CD4-positive, CD25-positive, alpha-beta regulatory T cell (primary cell): ENCODE measurements at places on chromosomes 16 and 17.

DNA sequence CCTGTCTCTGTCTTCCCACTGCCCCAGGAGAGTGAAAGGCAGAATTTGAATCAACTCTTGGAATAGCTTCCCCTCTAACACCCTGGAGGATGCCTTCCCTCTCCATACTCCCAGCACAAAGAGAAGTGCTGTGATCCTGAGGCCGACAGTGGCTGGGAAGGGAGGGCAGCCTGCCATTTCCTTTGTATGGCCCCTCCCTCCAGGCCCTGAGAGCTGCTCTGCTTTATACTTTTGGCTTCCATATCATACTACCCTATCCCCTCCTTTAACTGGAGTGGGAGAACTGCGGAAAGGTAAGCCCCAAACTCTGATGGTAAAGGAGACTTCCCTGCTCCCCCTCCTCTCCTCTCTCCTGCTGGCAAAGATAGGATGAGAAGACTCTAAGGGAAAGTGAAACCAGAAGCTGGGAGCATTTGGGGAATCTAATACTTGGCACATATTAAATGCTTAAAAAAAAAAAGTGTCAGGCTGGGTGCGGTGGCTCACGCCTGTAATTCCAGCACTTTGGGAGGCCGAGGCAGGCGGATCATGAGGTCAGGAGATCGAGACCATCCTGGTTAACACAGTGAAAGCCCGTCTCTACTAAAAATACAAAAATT lies 4.1 kb upstream of the MED24 start:
- H3K4me3 ChIP-seq = no peak overlapping the region
- peaks cover 22% of the 10 kb centered on the region for H3K4me1 ChIP-seq
- no peak for DNase-seq

GRCh38 chr16:51048544-51048943 lies 102.5 kb downstream of the SALL1 start:
- H3K27me3 ChIP-seq = no peaks in the 10 kb centered on the region
- H3K4me1 ChIP-seq = no peaks in the 10 kb centered on the region
- DNase-seq = no peak
- no peaks in the 10 kb centered on the region for H3K36me3 ChIP-seq
- H3K27ac ChIP-seq = no peak overlapping the region

- H3K27me3 ChIP-seq = no peaks in the 10 kb centered on the region
- H3K4me3 ChIP-seq = no peak overlapping the region
- no peak overlapping the region for H3K27ac ChIP-seq
- no peak for DNase-seq
Observed at GRCh38 chr16:78005881-78006280, 16.5 kb upstream of the CLEC3A start.

DNA sequence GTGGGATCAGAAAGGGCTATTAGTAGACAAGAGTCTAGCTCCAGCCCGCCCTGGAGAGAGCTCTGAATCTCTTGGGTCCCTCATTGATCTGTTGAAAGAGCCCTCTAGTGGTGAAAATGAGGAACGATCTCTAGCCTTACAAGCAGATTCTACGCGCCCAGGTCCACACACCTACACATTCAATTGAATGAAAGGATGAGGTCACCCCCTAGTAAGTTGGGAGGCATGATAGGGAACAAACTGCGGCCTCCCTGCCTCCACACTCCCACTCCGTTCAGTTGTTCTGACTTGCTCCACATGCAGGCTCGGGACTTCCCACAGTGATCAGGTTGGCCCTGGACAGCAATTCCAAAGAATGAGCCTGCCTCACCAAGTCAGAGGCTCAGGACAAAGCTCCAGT lies 2.9 kb upstream of the CACNG3 start:
- peaks cover 21% of the 10 kb centered on the region for H3K27me3 ChIP-seq
- H3K4me1 ChIP-seq = peaks cover 5% of the 10 kb centered on the region
- peak; percentile 69 for DNase-seq
- no peak overlapping the region for H3K4me3 ChIP-seq

GRCh38 chr16:424623-425081 lies 797 bp upstream of the RAB11FIP3 start:
- peak overlapping the region; percentile 89 for H3K27ac ChIP-seq
- H3K27me3 ChIP-seq = no peaks in the 10 kb centered on the region
- DNase-seq = no peak
- peak overlapping the region; percentile 18 for H3K4me3 ChIP-seq
- H3K4me1 ChIP-seq = peaks cover 24% of the 10 kb centered on the region
- H3K36me3 ChIP-seq = no peaks in the 10 kb centered on the region

DNA sequence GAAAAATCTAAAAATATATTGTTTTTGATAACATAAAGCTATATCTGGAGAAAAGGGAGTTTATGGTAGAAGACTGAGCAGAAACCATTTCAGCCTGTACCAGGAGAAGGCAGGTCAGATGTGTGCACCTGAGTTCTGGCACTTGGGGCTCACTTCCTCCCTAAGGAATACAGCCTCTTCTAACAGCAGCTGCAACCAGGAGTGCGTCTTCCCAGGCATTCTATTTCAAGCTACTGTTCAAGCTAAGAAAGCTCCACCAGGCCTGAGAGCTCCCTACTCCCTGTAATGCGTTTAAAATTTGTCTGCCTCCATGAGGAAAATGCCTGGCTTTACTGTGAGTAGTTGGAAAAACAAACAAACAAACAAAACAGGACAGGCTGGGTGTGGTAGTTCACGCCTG lies 96.1 kb downstream of the ZNF778 start:
- peaks cover 33% of the 10 kb centered on the region for H3K36me3 ChIP-seq
- peak overlapping the region; percentile 60 for H3K4me3 ChIP-seq
- H3K27me3 ChIP-seq = no peaks in the 10 kb centered on the region
- peaks cover 75% of the 10 kb centered on the region for H3K4me1 ChIP-seq
- H3K27ac ChIP-seq = peak overlapping the region; percentile 87
- DNase-seq = no peak

GRCh38 chr16:65116216-65116615 lies 5.6 kb downstream of the CDH11 start:
- H3K36me3 ChIP-seq = no peaks in the 10 kb centered on the region
- no peak overlapping the region for H3K4me3 ChIP-seq
- no peak for DNase-seq
- H3K27me3 ChIP-seq = no peaks in the 10 kb centered on the region

GRCh38 chr17:1714427-1714979 lies 4.3 kb upstream of the TLCD2 start:
- peaks cover 49% of the 10 kb centered on the region for H3K4me1 ChIP-seq
- H3K27ac ChIP-seq = no peak overlapping the region
- DNase-seq = no peak
- no peaks in the 10 kb centered on the region for H3K36me3 ChIP-seq

- H3K4me3 ChIP-seq = no peak overlapping the region
- H3K27me3 ChIP-seq = no peaks in the 10 kb centered on the region
- no peak overlapping the region for H3K27ac ChIP-seq
- DNase-seq = peak; percentile 72
Observed at GRCh38 chr17:82434216-82434565, 15.8 kb upstream of the OGFOD3 start.

- no peaks in the 10 kb centered on the region for H3K27me3 ChIP-seq
- no peak overlapping the region for H3K4me3 ChIP-seq
- H3K36me3 ChIP-seq = no peaks in the 10 kb centered on the region
- H3K27ac ChIP-seq = no peak overlapping the region
- no peaks in the 10 kb centered on the region for H3K4me1 ChIP-seq
- no peak for DNase-seq
Observed at GRCh38 chr17:18005496-18005895, 32.8 kb downstream of the DRC3 start.

DNA sequence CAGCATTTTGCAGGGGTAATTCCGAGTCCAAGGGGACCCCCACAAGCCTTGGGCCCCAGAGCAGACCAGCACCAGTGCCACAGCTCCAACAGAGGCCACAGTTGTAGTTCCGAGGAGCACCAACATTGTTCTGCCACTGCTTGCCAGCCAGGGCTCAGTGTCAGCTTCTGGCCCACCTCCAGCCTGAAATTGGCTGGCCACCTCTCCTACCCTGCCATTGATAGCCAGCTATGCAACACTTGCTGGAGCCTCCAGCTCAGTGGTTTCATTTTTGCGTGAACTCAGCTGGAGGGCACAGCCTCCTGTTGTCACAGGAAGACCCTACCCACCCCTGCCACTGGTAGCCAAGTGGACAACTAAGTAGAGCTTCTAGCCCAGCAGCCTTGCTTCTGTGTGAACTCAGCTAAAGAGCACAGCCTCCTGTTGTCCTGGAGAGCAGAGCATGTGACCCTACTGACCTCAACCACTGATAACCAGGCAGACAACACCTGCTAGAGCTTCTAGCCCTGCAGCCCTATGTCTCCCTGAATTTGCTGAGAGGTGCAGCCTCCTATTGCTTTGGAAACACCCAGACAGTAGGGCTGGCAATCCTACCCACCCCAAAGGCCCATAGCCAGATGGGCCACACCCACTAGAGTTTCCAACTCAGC lies 24.9 kb downstream of the HYDIN start:
- H3K27me3 ChIP-seq = peaks cover 7% of the 10 kb centered on the region
- no peak overlapping the region for H3K4me3 ChIP-seq
- H3K36me3 ChIP-seq = no peaks in the 10 kb centered on the region
- DNase-seq = no peak
- H3K4me1 ChIP-seq = no peaks in the 10 kb centered on the region
- no peak overlapping the region for H3K27ac ChIP-seq

DNA sequence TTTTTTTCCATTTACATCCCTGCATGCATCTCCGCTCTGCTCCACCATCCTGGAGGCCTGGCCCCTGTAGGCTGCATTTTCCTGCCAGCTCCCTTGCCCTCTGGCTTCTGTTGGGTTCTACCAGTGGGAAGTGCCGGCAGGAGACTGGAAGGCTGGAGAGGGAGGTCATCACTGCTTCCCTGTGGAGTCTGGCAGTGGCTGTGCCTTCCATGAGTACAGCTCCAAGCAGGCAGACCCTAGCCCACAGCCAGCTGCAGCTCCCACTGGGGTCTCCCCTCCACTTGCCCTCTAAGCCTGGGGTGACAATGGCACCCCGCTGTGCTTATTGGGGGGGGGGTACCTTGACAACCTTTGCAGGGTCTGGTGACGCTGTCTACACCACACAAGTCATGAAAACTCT lies 37.3 kb downstream of the MMP15 start:
- no peaks in the 10 kb centered on the region for H3K4me1 ChIP-seq
- DNase-seq = no peak
- H3K36me3 ChIP-seq = no peaks in the 10 kb centered on the region
- no peak overlapping the region for H3K27ac ChIP-seq

DNA sequence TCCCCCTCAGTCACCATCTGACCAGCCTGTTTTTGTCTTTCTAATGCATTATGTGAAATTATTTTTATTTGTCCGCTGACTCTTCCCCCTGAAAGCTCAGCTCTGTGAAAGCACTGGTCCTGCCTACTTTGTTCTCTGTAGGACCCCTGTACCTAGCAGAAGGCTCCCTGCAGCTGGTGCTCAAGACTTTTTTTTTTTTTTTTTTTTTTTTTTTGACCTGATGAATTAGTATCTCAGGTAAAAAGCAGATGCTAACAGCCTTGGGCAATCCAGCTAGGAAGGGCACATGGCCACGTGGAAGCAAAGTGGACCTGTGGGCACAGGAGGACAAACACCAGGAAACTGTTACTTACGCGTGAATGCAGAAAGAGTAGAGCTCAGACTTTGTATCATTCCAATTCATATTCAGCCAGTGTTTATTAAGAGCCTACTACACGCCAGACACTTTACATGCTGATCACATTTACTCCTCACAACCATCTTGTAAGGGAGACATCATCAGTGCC lies 629 bp upstream of the UNC119 start:
- DNase-seq = no peak
- H3K4me3 ChIP-seq = peak overlapping the region; percentile 66
- H3K4me1 ChIP-seq = peaks cover 50% of the 10 kb centered on the region
- H3K36me3 ChIP-seq = peaks cover 51% of the 10 kb centered on the region
